ENCODE measurements at places on chromosomes 16 and 17. TPM values are rescaled to one million over a fixed set of nuclear protein-coding genes. Genes with fewer than 3 reads are reported as not detected.

NRN1L gene
- 2.8 TPM for total RNA-seq

RGS11 gene
- total RNA-seq: not detected

ABCA9 gene
- total RNA-seq: 0.91 TPM

EFTUD2 gene
- 133 TPM for total RNA-seq

SAMD14 gene
- total RNA-seq: 0.78 TPM
